GF-D8 (cell line): ENCODE measurements at places on chromosomes 2 and 18.

DNA sequence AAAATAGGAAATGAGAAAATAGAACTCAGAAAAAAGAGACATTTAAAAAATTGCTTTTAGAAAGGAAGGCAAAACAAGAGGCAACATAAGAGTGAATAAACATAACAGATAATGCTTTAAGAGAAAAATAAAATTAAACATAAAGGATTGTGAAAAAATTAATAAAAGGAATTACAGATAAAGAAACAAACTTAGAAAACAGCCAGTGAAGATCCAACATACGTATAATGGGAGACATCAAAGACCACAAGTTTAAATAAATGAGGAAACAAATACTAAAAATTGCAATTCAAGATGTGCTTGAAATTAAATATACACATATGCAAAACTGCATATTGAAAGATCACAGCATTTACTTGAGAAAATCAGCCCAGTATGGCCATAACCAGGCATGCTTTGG is 448.9 kb downstream of the NBAS start:
- DNase-seq = no peak

DNA sequence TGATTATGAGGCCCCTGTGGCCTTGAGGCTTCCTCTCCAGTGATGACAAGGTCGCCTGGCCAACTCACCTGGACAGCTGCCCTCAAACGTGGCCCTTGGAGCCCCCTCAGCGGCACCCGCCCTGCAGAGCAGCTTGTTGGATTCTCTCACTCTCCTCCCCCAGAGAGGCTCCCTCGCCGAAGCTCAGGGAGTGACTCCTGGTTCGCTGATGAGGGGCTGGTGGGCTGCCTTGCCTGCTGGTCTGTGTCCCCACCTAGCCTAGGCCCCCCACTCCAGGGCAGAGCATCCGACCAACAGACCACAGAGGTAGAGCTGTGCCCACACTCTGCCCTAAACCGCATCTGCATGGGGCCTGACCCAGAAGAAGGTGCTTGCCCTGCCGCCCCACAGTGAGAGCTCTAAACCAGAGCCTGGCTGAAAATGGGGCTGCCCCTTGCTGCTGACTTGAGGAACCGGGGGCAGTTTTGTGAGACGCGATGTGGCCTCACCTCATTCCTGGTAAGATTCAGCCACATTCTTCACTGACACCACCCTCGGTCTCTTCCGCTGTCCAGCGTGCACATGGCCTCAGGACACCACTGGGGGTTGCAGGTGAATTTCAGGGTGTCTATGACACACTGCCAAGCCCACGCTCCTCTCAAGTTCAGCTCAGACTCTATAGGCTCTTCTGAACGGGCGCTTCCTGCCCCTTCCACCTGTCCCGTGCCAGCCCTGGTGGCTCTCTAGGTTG is 131.6 kb downstream of the CABLES1 start:
- no peak for DNase-seq

GRCh38 chr2:237075749-237076599 is 9.7 kb upstream of the COPS8 start:
- DNase-seq = no peak

- no peak for DNase-seq
These were observed 64.4 kb downstream of the GREB1 start for GRCh38 chr2:11598228-11598731.

- no peak for DNase-seq
These were observed 593.6 kb downstream of the TMX3 start for GRCh38 chr18:68121308-68121707.

GRCh38 chr2:196747400-196747799 is 52.1 kb downstream of the GTF3C3 start:
- DNase-seq = no peak

GRCh38 chr2:233360771-233361176 is 6.5 kb downstream of the DGKD start:
- no peak for DNase-seq

GRCh38 chr2:45856391-45857274 is 205.2 kb downstream of the PRKCE start:
- DNase-seq = no peak

DNA sequence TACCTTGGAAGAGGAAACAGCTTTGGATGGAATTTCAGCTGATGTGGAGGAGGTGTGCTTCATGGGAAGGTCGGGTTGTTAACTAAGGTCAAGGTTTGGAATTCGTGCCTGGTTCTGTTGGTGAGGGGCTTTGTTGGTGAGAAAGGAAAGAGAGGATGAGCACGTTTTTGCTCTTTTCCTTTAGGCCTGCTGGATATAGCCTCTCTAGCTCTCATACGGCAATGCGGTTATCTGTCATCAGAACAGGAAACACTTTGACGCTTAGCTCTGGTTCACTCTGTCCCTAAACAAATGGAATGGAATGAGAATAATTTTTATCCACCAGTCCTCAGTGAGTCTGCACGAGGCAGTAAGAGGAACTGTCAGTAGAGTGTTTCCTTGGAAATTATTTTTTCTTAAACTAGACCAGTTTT is 169.7 kb upstream of the NOSTRIN start:
- peak; percentile 59 for DNase-seq

DNA sequence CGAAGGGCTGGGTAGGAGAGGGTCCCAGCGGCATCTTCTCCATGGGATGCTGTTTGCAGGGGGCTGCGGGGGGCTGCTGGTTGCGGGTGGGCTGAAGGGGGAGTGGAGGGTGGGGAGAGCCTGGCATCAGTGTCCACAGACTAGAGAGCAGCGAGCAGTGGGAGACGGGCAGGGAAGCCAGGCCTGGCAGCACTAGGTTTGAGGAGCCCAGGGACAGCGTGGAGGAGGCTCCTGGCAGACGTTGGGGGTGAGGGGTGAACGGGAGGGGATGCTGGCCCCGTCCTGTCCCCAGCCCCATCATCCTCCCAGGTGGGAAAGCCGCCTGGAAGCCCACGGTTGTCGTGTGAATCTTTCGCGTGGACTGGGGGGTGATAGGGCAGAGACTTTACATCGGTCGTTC is 48.2 kb upstream of the TFCP2L1 start:
- no peak for DNase-seq
